Esophagus squamous epithelium (tissue), 5 donors: ENCODE measurements at places on chromosomes 7 and 10.

GRCh38 chr7:47818796-47819606 lies 129.3 kb downstream of the PKD1L1 start:
- no peak for DNase-seq

- DNase-seq: no peak
Measured at GRCh38 chr7:149598721-149599308, 101.2 kb upstream of the ZNF746 start.

- DNase-seq: no peak
Measured at GRCh38 chr10:58723186-58723585, 210.5 kb downstream of the BICC1 start.

DNA sequence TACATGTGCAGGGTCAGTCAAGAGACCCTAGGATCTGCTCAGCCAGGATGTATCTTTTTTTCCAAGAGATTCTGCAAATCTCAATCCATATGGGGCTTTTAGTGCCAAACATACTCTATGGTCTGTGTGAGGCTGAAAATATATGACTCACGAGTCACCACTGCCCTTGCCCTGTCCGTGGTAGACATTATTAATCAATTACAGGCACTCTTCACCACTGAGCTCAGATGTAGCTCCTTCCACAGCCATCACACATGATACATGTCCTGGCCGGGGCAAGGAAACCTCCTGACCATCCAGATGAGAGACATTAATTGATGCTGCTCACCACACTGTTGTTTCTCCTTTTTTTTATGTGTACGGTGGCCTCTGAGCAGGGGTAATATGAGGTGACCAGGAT lies 90.2 kb upstream of the RET start:
- DNase-seq: no peak

DNA sequence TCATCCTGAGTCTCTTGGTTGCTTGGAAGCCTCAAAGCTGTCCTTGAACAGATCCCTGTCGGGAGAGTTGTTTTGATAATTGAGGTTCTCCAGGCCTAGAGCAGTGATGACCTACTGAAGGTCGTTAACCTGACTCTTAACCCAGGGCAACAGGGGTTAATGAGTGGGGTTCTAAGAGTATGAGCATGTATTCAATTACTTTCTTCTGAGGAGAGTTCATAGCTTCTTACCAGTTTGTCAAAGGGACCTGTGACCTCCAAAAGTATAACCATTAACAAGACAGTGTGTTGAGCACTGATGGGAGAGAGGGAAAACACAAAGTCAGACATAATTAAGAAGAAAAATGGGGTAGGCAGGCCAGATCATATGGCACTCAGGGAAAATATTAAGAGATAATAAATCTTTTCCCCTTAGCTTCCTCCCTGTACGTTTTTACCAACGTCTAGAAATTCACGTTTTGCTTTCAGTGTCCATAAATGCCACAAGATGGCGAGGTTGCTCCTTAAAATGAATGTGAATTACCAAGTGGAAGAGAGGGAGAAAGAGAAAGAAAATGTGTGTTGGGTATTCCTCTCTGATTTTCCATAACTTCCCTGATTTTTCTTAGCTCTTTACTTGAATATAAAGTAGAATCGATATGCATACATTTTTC lies 97.6 kb downstream of the SUGCT start:
- DNase-seq: no peak

GRCh38 chr7:130369831-130370550 lies 10.3 kb upstream of the CPA1 start:
- no peak for DNase-seq

DNA sequence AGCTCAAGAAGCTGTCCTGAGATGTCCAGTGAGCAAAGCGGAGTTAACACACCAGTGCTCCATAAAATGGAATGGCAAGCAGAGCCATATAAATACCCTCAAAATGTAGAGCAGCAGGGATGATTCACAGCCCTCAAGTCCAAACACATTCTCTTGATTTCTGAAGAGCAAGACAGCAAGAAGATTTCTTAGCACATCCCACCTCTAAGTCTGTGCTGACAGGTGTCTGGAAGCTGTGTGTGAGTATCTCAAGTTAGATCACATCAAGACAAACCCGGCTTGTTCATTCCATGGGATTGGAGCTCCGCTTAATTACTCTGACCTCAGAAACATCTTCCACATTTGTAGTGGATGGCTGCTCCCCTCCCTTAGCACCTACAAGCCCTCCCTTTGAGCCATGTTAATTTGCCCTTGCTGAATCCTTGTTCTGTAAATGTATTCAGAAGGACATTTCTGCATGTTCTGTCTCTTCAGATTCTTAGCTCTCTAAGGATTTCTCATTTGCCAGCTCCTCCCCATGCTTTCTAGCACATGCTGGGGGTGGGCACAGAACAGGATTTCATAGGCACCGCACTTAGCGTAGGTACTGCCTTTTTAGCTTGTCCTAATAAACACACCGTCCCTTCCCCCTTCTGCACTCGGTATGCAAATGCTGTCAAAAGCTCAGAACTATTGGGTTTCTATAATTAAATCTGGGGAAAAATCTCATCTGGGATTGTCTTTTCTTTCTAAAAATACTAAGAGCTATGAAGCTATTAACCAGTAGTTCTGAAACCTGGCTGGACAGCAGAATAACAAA lies 112.7 kb downstream of the CPXM2 start:
- no peak for DNase-seq

DNA sequence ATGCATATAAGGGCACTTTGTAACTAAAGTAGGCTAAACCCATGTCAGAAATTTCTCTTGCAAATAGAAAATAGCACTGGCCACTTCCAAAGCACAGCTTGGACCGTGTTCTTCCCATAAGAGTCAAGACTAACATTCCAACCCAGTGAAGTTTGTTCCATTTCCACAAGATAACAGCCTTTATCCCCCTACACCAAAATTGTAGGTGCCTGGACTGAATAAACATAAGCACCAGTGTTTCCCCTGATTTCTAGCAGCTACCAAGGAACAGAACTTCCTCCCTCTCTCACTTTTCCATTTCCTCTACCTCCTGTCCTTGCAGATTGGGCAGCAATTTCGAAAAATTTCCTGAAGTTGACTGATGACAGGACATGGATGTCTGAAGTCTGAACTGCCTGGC lies 219.7 kb downstream of the CREB5 start:
- DNase-seq: no peak

GRCh38 chr10:19250546-19250945 lies 201.9 kb downstream of the MALRD1 start:
- DNase-seq: no peak

GRCh38 chr10:78247821-78248220 lies 214.2 kb downstream of the RPS24 start:
- no peak for DNase-seq

- DNase-seq: no peak
Measured at GRCh38 chr10:21242915-21243314, 282.6 kb downstream of the SKIDA1 start.
